ENCODE measurements at places on chromosomes 5 and 9.
A peak's percentile ranks its signal among the peaks of the same experiment; 100 is the strongest.

GRCh38 chr5:172533058-172533398 is 78.7 kb upstream of the SH3PXD2B start:
- peaks cover 10% of the 10 kb centered on the region for H3K4me1 ChIP-seq
- DNase-seq = no peak
- peaks cover 2% of the 10 kb centered on the region for H3K36me3 ChIP-seq
- no peak overlapping the region for H3K4me3 ChIP-seq
- H3K27me3 ChIP-seq = peaks cover 24% of the 10 kb centered on the region

DNA sequence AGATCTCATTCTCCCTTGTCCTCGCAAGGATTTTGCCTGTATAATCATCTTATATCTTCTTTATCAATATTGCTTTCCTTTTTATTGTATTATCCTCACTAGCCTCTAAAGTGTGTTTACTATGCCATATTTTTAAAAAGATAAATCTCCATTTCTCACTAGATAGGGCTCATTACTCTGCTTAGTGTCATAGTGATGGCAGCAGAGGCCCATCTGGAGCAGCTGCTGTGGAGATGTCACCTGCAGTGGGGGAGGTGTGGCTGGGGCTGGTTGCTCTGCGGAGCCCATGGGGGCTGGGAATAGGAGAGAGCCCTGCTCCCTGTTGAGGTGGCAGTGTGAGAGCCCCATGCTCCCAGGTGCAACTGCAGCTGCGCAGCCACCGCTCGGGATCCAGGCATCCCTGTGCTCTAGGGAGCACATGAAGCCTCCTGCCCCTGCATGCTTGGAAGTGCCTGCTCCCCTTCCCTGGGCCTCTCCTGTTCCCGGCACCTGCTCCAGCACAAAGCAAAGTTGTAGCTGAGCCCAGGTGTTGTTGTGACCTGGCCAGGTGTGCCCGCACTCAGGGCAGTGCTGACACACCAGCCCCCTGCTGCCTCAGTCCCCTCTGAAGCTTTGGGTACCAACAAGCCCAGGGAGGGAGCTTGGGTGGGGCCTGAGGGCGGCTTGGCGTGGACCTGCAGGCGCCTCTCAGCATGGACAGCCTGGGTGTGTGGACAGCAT is 144.6 kb upstream of the MRPS30 start:
- DNase-seq = no peak
- no peaks in the 10 kb centered on the region for H3K36me3 ChIP-seq
- H3K27me3 ChIP-seq = no peaks in the 10 kb centered on the region
- H3K4me1 ChIP-seq = no peaks in the 10 kb centered on the region
- H3K4me3 ChIP-seq = no peak overlapping the region

DNA sequence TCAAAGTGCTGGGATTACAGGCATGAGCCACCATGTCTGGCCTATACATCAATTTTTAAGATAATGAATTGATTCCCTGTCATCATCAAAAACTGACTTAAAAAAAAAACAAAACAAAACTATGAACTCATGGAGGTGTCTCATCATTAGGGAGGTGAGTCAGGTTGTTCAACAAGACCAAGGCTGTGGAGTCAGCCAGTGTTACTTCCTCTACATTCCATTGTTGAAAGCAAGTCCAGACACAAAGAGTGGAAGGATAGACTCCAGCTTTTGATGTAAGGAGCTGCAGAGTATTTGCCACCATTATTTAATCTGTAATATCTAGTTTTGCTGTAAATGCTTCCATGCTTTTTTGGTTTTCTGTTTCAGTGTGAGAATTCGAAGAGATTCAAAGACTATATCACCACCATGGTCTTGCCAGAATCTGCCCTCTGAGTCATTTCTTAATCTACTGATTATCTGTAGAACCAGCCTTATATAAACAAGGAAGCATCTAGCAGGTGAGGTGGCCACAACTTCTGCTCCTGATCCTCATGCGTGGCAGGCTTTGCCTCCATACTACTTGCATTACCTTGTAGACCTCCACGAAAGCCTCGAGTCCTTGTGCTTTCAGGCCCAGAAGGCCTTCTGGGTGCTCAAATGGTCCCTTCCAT is 156.1 kb downstream of the FGF1 start:
- no peak overlapping the region for H3K27ac ChIP-seq
- no peaks in the 10 kb centered on the region for H3K36me3 ChIP-seq
- H3K27me3 ChIP-seq = no peaks in the 10 kb centered on the region

GRCh38 chr5:77163453-77163852 is 47.0 kb upstream of the PDE8B start:
- no peaks in the 10 kb centered on the region for H3K4me1 ChIP-seq
- H3K36me3 ChIP-seq = no peaks in the 10 kb centered on the region
- H3K27ac ChIP-seq = no peak overlapping the region

GRCh38 chr9:14327036-14327435 is 13.1 kb upstream of the NFIB start:
- peaks cover 2% of the 10 kb centered on the region for H3K36me3 ChIP-seq
- H3K27ac ChIP-seq = no peak overlapping the region

GRCh38 chr9:95696701-95697100 is 178.8 kb upstream of the ERCC6L2 start:
- no peaks in the 10 kb centered on the region for H3K36me3 ChIP-seq
- no peak overlapping the region for H3K27ac ChIP-seq
- no peak for DNase-seq

DNA sequence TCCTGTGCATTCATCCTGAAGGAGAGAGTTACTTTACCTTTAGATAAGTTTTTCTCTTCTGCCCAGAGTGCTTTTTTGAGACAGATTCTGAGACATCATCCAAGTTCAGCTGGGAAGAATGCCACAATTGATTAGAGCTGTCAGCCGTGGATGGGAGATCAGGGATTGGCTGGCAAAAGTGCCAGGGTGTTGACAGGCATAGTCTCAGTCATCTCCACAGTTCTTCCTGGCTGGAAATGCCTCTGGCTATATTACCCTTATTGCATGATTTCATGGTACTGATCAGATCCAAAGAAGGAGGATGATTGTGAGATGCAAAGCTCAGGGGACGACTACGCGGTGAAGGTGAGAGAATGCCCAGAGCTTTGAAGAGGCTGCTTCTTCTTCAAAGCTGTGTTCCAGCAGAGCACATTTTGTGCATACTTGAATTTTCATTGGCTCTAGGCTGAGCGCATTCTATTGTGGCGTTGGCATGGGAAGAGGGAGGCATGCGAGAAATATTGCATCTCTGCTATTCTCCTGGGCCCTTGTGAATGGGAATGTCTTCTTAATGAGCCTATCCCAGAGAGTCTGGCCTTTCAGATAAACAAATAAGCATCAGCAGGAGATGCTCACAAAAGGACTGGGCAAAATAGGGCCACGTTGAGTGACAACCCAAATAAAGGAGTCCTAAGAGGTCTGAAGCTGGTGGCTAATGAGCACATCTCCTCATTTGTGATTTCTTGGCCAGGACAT is 82.1 kb downstream of the GRIA1 start:
- H3K27ac ChIP-seq = no peak overlapping the region
- no peaks in the 10 kb centered on the region for H3K27me3 ChIP-seq

- H3K36me3 ChIP-seq = peaks cover 6% of the 10 kb centered on the region
- no peaks in the 10 kb centered on the region for H3K27me3 ChIP-seq
- peak overlapping the region; percentile 95 for H3K4me3 ChIP-seq
- no peak for DNase-seq
- H3K27ac ChIP-seq = peak overlapping the region; percentile 99
These were observed 624 bp downstream of the FBXW11 start for GRCh38 chr5:172005708-172006320.

GRCh38 chr5:54905942-54906537 is 79.4 kb downstream of the ESM1 start:
- H3K36me3 ChIP-seq = peaks cover 2% of the 10 kb centered on the region
- no peaks in the 10 kb centered on the region for H3K27me3 ChIP-seq
- peaks cover 11% of the 10 kb centered on the region for H3K4me1 ChIP-seq
- DNase-seq = peak; percentile 39

DNA sequence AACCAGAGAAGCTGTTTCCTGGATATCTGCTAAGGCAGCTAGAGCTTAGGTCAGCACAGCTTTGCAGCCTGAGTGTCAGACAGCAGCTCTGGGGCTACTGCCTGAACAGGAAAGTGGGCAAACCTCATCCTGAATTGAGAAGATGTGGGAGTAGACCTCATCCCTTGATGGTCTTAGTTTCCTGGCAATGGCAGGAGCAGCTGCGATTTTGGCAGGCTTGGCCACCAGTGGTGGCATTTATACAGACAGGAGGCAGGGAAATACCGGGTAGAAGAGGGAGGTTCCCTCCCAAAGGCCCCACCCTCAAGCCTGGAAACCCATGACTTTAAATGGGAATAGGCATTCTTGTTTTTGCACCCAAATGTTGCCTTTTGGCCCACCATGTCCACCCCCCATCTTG is 69.7 kb downstream of the LIX1 start:
- no peak for DNase-seq
- H3K4me1 ChIP-seq = no peaks in the 10 kb centered on the region
- H3K27ac ChIP-seq = no peak overlapping the region
- no peak overlapping the region for H3K4me3 ChIP-seq

DNA sequence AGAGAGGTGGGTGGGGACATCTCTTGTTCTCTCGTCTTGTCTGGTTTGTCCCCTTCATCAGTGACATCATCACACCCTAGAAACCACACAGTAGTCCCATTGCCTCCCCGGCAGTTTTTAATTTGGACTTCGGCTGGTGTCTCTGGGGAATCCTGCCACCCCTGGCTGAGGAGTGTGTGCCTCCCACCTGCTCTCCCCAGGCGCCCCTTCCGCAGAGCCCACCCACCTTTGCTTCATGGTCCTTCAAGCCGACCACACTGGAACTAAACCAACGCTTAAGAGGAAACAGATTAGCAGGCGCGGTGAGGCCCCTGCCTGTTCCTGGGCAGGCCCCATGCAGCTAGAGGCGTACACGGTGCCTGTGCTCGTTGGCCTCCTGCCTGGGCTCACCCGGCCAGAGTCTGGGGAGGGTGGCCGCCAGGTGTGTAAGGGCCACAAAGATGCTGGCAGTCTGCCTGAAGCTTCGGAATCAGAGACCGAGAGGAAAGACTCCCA is 107.6 kb upstream of the SPRY4 start:
- DNase-seq = peak; percentile 24
- H3K27me3 ChIP-seq = no peaks in the 10 kb centered on the region
- peaks cover 5% of the 10 kb centered on the region for H3K36me3 ChIP-seq
- peaks cover 33% of the 10 kb centered on the region for H3K4me1 ChIP-seq

DNA sequence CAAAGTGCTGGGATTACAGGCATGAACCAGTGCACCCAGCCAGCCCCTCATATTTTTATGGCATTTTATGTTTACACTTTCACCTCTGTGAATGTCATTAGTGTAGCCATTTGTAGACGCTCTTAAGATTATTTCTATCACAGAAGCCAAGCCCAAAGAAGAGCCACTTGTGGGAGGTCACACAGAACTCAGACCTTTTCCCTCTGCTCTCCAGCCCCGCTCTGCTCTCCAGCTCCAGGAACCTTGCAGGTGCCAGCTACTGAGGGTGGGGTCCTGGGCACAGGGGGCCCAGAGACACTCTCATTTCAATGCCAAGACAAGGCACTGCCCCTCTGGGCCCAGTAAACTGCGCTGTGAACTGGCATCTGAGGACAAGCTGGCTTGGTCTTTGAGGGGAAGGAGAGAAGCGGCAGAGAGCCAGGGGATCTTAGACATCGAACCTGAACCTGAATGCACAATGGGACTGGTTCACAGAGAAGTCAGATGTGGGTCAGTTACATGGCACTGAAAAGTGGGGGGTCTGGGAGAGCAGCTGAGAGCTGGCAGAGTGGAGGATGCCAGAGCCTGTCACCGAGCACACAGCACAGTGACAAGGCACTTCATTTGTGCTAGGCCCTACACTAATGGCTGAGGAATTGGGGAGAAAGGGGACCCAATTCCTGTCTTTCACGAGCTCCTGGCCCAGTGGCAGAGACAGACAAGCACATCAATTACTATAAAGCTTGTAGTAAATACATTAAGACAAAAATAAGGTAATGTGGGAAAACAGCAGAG is 16.7 kb downstream of the ANXA6 start:
- peak overlapping the region; percentile 72 for H3K4me3 ChIP-seq
- peak overlapping the region; percentile 75 for H3K27ac ChIP-seq
- DNase-seq = no peak
- H3K4me1 ChIP-seq = peaks cover 89% of the 10 kb centered on the region
- no peaks in the 10 kb centered on the region for H3K27me3 ChIP-seq

DNA sequence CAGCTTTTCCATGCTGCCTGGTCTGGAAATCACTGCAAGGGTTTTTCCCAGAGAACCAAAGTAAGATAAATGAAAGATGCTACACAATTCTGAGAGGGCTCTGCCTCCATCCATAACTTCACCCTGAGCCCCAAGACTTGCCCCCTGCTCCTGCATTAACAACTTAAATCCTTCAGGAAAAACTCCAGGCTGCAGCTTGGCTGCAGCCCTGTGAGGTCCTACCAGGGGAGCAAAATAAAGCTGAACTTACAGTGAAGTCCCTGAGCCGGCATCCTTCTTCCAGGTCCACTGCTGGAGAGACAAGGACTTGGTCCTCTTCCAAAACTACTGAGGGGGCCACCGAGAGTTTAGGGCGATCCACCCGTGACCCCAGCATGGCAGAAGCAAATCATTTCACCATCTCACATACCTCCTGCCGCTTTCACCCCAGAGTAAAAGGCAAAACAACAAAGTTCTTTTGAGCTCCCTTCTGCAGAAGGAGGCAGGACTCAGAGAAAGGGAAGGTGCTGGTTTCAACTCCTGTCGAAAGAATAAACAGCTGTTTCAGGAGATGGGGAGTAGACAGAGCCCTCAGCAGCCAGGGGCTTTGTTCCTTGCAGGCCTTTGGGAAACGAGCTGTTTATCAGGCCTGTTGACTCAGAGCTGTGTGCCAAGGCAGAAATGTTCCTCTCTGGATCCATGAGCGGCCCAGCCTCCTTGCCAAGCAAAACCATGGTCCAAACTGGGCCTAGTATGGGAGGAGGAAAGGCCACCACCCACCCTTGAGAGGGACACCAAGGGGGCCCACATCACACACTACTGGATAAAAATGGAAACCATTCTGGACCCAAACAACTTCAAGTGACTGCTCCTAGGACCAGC is 20.6 kb downstream of the GGTA1 start:
- DNase-seq = no peak
- no peaks in the 10 kb centered on the region for H3K4me1 ChIP-seq
- no peaks in the 10 kb centered on the region for H3K36me3 ChIP-seq
- no peak overlapping the region for H3K27ac ChIP-seq
- peaks cover 39% of the 10 kb centered on the region for H3K27me3 ChIP-seq
- H3K4me3 ChIP-seq = no peak overlapping the region

DNA sequence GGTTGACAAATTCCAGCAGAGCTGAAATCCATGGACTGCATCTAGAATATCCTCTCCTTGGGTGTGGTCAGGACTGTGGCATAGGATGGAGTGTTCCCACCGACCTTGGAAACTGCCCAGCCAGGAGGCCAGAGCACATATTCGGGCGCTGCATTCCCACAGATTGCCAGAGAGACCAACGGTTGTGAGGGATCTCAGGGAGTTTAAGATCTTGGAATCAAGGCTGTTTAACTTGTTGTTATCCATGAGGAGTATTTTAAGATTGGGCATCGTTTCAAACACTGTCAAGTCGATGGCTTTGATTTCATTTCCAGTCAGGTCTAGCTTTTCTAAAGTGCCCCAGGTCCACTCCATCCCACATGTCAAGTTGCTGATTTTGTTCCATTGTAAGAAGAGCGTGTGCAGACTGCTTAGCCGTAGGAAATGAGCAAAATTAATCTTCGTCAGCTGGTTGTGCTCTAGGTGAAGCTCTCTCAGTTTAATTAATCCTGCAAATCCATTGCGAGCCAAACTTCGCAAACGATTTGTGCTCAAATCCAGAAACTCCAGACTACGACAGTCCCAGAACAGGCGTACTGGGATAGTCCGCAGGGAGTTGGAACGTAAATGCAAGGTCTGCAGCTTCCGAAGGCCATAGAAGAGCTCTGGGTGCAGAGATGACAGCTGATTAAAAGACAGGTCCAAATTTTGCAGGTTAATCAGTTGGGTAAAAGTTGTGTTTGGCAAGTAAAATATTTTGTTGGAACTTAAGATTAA is 1.5 kb downstream of the LRRTM2 start:
- no peaks in the 10 kb centered on the region for H3K27me3 ChIP-seq
- no peaks in the 10 kb centered on the region for H3K4me1 ChIP-seq
- no peak for DNase-seq
- H3K27ac ChIP-seq = no peak overlapping the region
- H3K4me3 ChIP-seq = no peak overlapping the region

Data from central memory CD8-positive, alpha-beta T cell (primary cell).